ENCODE measurements at places on chromosomes 16 and 17. TPM values are rescaled to one million over a fixed set of nuclear protein-coding genes. Genes with fewer than 3 reads are reported as not detected.

The SAMD14 gene
- total RNA-seq: 10.2 TPM

The SMIM22 gene
- 28.6 TPM for total RNA-seq

The WSCD1 gene
- 3.9 TPM for total RNA-seq

The HCFC1R1 gene
- total RNA-seq: 66.6 TPM

The TBC1D3I gene
- 0.58 TPM for total RNA-seq

The ATF7IP2 gene
- total RNA-seq: 11.8 TPM

The KCNJ12 gene
- total RNA-seq: 4.0 TPM

The HID1 gene
- total RNA-seq: 32.1 TPM

Measured in left lung (tissue), 14 donors.